ENCODE measurements at places on chromosomes 7 and 10.

DNA sequence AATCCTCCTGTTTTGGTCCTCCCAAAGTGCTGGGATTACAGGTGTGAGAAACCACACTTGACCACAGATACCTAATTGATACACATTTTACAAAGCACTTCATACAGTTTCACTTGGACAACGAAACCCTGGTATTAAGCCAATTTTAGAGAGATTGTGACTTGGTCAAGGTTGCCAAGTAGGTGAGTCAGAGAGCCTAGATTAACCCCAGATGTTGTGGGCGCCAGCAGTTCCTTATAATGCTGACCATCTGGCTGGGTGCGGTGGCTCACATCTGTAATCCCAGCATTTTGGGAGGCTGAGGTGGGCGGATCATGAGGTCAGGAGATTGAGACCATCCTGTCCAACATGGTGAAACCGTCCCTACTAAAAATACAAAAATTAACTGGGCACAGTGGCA is 4.9 kb upstream of the PHKG1 start:
- DNase-seq, result no peak

- no peak for DNase-seq
These were observed 4.8 kb upstream of the ZNF783 start for GRCh38 chr7:149257146-149257545.

- no peak for DNase-seq
These were observed 131.3 kb downstream of the FAM53B start for GRCh38 chr10:124612611-124613498.

DNA sequence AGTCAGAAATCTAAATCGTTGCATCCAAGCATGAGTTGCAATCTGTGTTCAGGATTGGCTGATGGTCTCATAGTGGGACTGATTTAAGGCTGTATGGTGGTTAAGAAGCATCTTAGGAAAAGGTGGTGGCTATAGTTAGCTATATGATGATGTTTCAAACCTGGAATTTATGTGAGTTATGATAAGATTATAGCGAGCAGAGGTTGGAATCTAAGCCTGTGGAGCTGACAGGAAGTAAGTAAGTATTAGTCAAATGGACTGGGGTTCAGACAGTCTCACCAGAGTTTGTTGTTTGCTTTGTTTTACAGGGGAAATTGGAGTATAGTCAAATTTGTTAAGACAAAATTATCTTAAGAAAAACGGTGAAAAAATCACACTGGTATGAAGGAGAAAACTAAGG is 56.7 kb downstream of the ANKRD7 start:
- no peak for DNase-seq

GRCh38 chr7:101235050-101235449 is 2.6 kb downstream of the CLDN15 start:
- no peak for DNase-seq

DNA sequence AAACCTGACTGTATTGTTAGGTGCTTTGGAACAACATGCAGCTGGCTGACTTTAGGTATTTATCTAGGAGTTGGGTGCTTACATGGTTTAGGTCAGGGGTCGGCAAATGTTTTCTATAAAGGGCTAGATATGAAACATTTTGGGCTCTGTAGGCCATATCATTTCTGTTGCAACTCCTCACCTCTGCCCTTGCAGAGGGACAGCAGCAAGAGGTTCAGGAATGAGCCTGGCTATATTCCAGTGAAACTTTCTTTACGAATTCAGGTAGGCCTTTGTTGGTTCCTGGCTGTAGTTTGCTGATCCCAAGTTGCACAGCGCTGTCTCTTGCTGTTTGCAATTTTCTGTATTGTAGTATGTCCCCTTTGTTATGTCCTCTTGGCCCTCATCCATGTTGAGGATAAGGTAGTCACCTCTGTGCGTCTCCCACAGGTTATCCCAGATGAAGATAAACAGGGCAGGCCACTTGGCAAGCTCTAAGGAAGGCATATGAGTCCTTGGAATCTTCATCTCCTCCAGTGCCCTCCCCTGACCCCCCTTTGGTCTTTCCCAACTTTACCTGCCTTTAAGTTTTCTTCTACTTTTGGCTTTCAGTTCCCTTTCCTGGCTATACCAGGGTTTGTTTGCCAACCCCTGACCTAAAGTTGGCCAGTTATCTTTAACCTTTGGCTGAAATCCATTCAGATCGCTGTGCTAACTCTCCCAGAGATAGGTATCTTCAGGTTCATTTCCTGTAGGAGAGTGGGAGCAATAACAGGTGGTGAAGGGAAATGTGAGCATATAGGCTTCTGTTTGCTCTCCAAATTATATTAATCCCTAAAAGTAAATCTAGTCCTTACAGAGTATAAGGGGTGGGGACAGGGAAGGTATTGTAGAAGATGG is 36.1 kb downstream of the SGPL1 start:
- no peak for DNase-seq

DNA sequence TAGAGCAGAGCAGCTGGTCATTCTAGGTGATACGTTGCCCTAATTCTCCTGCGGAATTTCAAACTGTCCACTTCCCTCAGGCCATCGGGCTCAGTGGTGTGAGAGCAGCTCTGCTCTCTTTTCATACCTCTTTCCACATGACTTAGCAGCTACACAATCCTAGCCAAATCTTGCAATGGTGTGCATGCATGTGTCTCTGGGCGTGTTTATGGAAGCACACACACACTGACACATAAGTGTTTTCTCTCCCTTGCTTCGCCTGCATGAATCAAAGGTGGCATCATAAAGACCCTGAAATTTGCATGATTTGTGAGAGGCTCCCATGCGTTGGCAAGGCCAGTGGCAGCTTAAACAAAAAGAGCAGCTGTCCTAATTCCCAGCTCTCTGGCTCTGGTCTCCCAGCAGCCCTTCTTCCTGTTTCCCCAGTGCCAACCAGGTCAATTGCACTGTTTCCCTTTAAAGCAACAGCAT is 1189.5 kb downstream of the GATA3 start:
- DNase-seq, result no peak

GRCh38 chr7:96596120-96596826 is 113.4 kb downstream of the SEM1 start:
- DNase-seq, result no peak

Data from hippocampal formation (tissue), 2 donors.